ENCODE measurements at places on chromosomes 6 and 20.

- DNase-seq, result no peak
Measured at GRCh38 chr6:159094444-159095252, 49.9 kb upstream of the TAGAP start.

DNA sequence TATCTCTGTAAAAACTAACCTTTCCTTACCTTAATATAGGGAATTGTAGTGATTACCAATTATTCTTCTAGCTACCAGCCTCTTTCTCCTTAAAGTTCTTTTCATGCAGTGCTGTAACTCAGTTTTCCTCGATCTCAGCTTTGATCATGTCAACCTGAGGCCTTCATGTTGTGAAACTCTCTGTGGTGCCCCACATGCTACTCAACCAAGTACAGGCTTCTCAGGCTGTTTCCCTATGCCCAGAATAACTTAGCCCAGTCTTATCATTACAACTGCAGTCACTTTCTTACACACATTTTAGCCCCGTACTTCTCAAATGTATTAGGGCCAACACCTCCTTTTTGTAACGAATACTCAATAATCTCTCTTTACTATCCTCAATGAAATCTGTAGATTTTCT is 90.1 kb upstream of the SUPT3H start:
- DNase-seq, result no peak

- DNase-seq, result no peak
Measured at GRCh38 chr20:22815603-22816315, 219.4 kb upstream of the SSTR4 start.

DNA sequence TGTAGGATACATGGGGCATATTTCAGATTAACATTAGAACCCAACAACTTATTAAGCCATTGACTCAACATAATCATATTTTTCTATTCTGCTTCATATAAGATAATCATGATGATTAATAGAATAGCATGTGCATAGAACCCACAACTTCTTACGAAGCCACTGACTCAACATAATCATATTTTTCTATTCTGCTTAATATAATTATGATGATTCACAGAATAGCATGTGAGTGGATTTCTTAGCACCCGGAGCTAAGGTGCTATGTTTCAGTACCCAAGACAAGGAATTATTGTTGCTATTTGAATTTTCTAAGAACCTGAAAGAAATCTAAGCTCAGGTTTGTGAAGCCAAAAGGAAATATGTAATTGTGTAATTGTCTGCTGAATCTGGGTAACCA is 96.8 kb downstream of the TENT5A start:
- DNase-seq, result no peak

DNA sequence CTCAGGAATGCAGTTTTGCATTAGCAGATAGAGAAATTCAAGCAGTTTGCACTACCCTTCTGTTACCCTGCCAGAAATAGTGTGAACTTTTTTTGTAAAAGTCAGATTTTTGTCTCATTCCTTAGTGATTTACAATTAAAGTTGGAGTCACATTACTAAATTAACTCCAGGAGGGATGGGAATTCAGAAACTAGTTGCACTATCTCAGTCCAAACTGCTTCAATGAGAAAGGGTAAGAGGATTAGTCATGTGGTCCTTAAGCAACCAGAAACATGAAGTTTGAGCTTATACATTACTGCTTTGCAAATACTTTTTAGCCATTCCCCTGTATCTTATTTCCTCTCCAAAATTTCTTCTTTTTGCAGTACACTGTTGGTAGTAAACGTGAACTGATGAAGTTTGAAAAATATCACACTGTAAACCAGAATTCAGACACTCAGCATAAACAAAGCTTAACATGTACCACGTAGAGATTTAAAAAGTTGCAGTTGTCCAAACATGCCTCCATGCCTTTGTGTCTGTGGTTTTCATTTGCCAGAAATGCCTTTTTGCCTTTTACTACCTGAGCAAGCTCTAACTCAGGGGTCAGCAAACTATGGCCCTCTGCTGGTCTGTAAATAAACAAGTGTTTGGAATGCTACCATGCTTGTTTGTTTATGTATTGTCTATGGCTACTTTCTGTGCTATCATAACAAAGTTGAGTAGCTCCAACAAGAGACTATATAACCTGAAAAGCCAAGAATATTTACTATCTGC is 49.7 kb downstream of the TP53INP2 start:
- DNase-seq, result no peak

All from suppressor macrophage (primary cell).